ENCODE measurements at places on chromosomes 7 and 10.
A peak's percentile ranks its signal among the peaks of the same experiment; 100 is the strongest.

- DNase-seq: no peak
Measured at GRCh38 chr7:95693551-95694333, 78.6 kb upstream of the DYNC1I1 start.

DNA sequence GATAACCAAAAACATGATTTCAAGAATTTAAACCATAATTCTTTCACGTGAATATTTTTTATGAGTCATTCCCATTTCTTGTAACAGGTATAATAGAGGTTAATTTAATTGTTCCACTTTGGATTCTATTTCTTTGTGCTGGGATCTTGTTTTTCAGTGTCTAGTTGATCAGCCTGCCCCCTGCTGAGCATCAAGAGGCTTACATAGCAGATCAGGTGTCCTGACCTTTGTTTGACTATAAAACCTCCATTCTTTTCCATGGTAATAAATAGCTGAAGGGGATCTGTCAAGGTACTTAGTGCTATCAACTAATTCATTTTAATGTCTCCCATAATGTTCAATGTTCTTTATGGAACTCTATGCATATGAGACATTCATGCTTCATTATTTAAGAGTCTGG is 4.9 kb downstream of the COL17A1 start:
- peak; percentile 62 for DNase-seq

DNA sequence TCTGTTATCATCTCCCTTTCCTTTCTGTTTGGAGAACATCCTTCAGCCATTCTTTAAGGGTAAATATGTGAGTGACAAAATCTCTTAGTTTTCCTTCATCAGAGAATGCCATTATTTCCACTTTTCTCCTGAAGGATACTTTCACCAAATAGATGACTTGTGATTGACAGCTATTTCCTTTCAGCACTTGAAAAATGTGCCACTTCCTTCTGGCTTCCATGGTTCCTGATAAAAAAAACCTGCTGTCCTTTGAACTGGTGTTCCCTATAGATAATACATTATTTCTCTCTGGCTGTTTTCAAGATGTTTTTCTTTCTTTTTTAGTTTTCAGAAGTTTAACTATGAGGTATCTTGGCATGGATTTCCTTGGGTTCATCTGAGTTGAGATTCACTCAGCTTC is 79.7 kb downstream of the TBXAS1 start:
- DNase-seq: peak; percentile 82

DNA sequence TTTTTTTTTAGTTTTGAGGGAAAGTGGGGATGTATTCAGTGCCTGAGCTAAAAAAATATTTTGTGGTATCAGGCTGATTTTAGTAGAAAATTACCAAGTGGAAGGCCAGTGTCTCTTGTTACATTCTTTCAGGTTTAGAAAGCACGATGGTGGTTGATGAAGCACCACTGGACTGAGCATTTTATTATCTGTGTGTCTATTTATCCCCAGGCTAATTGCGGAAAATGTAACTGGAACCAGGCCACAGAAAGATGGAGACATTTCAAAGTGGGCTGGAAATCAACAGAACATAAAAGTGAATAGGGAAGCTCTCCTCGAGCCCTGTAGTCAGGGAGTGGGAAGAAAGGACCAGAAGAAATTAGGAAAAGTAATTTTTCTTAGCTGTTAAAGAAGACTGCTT is 261.0 kb downstream of the STK31 start:
- no peak for DNase-seq

GRCh38 chr10:71780719-71781118 is 7.4 kb upstream of the VSIR start:
- DNase-seq: peak; percentile 50

DNA sequence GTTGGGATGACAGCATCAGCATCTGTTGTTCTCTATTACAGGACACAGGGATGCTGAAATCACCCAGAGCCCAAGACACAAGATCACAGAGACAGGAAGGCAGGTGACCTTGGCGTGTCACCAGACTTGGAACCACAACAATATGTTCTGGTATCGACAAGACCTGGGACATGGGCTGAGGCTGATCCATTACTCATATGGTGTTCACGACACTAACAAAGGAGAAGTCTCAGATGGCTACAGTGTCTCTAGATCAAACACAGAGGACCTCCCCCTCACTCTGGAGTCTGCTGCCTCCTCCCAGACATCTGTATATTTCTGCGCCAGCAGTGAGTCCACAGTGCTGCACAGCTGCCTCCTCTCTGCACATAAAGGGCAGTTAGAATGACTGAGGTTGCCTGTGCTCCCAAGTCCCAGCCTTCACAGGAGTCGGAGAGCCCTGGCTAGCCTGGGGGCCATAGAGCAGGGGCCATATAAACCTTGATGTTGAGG is 142.2 kb upstream of the PRSS58 start:
- no peak for DNase-seq

GRCh38 chr7:37987732-37988131 is 67.3 kb downstream of the EPDR1 start:
- peak; percentile 73 for DNase-seq

- peak; percentile 34 for DNase-seq
Measured at GRCh38 chr10:5663692-5664427, 2.5 kb downstream of the ASB13 start.

GRCh38 chr7:114842551-114843065 is 79.3 kb upstream of the MDFIC start:
- DNase-seq: no peak

- DNase-seq: no peak
Measured at GRCh38 chr7:117158941-117159697, 163.7 kb downstream of the WNT2 start.

DNA sequence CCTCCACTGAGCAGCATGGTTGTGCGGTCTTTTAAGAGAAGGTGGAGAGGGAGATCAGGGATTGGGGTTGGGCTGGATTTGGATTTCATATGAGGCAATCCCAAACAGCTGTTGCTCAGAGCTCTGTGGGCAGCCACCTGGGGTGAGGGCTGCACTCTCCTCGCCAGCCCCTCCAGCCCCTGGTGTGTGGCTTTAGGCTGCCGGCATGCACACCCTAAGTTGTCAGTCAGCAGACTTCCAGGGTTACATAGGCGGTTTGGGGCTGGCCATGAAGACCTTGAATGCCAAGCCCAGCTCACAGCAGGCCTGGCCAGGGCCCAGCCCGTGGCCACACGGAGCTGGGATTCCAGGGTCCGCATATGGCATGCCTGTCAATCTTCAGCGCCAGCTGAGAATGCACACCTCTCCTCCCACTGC is 54.8 kb downstream of the ZMIZ1 start:
- DNase-seq: no peak

DNA sequence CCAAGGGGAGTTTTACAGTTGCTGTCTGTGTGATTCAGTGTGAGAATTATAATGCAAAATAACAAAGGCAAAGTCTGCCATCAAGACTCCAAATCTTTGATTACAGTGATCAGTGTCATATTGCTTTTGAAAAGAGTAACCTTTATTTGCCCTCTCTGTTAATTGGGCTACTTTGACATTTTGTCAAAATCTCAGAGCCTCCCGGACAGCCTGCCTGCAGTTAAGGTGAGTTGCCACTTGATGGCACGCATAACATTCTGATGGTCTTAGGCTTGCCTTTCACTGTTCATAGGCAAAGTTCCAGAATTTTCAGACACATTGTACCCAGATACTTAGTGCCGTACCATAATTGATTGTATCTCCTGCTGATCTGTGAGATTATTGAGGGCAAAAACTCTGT is 253.5 kb downstream of the ABCA13 start:
- DNase-seq: peak; percentile 38

DNA sequence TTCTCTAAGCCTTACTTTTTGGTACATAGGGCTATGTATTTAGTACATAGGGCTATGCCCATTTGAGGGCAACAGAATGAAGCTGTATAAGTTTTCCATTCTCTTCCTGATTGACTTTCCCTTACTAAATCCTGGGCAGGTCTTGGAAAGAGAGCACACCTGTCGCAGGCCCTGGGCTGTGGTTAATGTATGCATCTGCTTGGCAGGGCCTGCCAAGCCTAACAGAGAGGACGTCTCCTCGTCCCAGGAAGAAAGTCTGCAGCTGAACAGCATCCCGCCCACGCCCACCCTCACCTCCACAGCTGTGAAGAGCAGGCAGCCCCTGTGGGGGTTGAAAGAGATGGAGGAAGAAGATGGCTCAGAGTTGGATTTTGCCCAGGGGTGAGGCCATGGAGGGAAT is 8.9 kb upstream of the PVRIG start:
- no peak for DNase-seq

- DNase-seq: peak; percentile 35
Measured at GRCh38 chr10:77622889-77623291, 14.7 kb downstream of the KCNMA1 start.

GRCh38 chr10:3143366-3143765 is 29.2 kb downstream of the PITRM1 start:
- no peak for DNase-seq

DNA sequence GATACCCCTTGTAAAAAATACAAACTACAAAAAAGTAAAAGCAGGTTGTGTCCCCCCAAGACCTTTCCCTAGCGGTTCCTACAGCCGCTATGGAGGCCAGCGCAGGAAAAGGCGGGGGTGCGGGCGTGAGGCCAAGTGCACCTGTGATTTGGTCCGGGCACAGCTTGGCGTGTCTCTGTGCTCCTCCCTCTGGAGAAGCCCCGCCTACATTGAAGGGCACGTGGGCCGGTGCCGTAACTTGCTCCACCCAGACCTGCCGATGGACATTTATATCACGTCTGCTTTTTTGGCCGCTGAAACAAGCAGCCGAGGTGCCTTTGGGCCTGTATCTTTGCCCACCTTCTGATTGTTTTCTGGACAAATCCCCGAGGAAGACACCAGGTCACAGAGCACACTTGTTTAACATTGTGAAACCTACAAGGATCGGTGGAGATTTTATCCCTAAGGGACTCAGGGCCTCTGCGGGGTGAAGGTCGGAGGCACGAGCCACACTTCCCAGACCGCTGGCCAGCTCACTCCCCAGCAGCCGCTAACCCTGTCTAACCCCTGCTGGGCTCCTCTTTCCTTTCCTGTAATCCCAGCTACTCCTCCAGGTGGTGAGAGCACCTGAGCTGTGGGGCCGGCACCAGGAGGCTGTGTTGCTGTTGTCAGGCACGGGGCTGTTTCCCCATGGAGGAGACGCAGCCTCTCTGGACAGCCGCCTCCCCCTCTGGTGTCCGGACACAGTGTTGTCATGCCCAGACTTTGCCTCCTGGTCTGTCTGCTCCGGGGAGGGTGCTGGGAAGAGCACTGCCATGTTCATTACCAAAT is 18.8 kb upstream of the INPP5A start:
- DNase-seq: no peak

Data from hematopoietic multipotent progenitor cell treated with erythropoietin and hydrocortisone succinate and interleukin-3 and kit ligand, for 4 days (in vitro differentiated cells).